ENCODE measurements at places on chromosomes 13 and 19. TPM values are rescaled to one million over a fixed set of nuclear protein-coding genes. Genes with fewer than 3 reads are reported as not detected.

The KLK11 gene
- not detected for total RNA-seq

The GRK1 gene
- total RNA-seq: under 0.01 TPM

The ZNF625 gene
- 29.3 TPM for total RNA-seq

The C19orf44 gene
- 3.3 TPM for total RNA-seq

The RFPL4AL1 gene
- total RNA-seq: not detected

The C13orf46 gene
- total RNA-seq: under 0.01 TPM

The ARL11 gene
- under 0.01 TPM for total RNA-seq

The SIGLEC5 gene
- total RNA-seq: under 0.01 TPM

The APOC4 gene
- total RNA-seq: not detected

The UPK1A gene
- not detected for total RNA-seq

The TLE6 gene
- 0.82 TPM for total RNA-seq

The ZNF211 gene
- total RNA-seq: 27.3 TPM

The ZNF575 gene
- total RNA-seq: 0.82 TPM

The SHANK1 gene
- total RNA-seq: 18.3 TPM

The PROZ gene
- total RNA-seq: not detected

The IGFL1 gene
- total RNA-seq: not detected

The CACNA1A gene
- total RNA-seq: 39.5 TPM

The KANK2 gene
- 7.3 TPM for total RNA-seq

- DNase-seq: no peak
These were observed 65.1 kb upstream of the UBAC2 start for GRCh38 chr13:99135591-99135990.

- no peak for DNase-seq
These were observed 2.4 kb downstream of the ELAVL3 start for GRCh38 chr19:11478167-11479089.

DNA sequence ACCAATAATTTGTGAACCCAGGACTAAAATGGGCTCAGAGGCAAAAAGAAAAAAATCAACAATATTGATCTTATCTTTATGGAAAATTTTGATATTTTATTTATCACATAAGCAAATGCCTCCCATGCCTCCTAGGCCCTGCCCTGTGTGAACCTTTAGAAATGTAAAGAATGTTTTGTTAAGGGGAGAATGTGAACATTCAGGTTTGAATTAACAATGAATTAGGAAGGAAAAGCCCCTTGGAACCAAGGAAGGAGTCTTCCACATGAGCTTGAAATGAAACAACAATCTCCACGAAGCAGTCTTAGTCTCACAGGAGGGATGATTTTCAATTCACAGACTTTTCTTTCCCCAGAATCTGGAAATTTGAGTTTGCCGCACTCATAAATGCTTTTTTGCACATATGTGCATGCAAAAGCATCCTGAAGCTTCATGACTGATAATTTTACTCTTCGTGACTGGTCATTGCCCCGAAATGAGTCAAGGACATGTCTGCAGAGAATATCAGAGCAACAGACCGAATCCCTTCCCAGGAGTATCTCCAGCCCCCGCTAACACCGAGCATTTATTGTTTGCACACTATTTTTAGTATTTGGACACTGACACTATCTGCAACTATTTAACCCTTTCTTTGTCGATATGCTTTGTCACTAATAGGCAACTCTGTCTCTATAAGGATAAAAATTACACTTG lies 135.2 kb downstream of the DCT start:
- DNase-seq: no peak

DNA sequence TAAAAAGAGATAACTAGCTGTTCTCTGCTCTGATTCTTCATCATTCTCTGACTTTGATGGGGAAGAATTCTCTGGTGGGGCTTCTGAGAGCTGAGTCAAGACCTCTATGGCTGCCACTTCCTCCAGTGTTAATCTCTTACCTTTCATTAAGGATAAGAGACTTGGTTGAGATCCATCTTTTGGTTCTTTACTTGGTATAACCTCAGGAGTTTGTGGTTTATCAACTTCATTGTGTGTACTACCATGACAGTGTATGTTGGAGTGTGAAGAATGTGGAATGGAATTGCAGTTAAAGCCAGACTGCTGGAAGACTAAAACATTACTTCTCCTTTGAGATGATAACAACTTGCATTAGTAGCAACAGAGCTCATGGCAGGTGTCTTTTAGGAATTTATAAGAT lies 222.0 kb downstream of the SLITRK5 start:
- DNase-seq: no peak

DNA sequence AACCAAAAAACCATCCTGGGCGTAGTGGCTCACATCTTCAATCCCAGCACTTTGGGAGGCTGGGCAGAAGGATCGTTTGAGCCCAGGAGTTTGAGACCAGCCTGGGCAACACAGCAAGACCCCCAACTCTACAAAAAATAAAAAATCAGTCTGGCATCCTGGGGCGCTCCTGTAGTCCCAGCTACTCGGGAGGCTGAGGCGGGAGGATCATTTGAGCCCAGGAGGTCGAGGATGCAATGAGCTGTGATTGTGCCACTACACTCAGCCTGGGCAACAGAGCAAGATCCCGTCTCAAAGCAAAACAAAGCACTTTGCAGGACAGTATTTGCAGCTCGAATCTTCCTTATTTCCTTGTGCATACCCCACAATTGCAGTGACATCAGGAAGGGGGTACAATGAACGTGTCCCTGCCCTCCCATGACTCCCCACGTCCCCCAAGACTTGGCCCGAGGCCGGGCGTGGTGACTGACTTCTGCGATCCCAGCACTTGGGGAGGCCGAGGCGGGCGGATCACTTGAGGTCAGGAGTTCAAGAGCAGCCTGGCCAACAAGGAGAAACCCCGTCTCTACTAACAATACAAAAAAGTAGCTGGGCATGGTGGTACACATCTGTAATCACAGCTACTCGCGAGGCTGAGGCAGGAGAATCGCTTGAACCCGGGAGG lies 870 bp downstream of the NDUFB7 start:
- no peak for DNase-seq

- DNase-seq: no peak
These were observed 248.1 kb downstream of the HS6ST3 start for GRCh38 chr13:96338030-96338429.

- DNase-seq: no peak
These were observed 8.2 kb downstream of the SLC25A30 start for GRCh38 chr13:45410001-45410400.

DNA sequence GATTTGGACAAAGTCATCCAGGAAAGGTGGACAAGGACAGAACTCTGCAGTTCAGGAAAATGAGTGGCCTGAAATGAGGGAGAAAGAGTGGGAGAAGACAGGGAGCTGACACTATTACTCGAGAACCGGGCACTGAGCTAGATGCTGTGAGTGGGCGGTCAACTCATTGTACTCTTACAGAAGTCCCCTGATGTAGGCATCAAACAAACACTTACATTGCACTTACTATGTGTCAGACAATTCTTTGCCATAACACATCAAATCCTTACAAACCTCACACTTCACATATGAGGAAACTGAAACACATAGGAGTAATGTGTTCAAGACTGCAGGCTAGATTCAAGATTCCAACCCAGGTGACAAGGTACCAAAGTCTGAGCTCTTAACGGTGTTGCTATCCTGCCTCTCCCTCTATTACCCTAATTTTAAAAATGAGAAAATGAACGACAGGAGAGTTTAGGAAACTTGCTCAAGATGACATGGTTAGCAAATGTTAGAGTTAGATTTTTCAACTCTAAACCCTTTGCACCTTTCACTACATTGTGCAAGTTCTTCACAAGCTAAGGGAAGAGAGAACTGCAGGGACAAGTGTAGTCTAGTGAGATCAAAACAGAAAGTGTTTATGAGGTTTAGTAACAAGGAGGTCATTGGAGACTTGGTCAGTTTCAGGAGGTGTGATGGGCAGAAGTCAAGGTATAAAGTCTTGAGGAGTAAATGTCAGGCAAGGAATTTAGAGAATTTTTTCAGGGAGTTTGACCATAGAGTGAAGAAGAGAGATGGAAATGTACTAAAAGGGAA lies 4.9 kb upstream of the MEDAG start:
- DNase-seq: no peak

GRCh38 chr19:29104605-29105241 lies 108.2 kb downstream of the UQCRFS1 start:
- DNase-seq: no peak

DNA sequence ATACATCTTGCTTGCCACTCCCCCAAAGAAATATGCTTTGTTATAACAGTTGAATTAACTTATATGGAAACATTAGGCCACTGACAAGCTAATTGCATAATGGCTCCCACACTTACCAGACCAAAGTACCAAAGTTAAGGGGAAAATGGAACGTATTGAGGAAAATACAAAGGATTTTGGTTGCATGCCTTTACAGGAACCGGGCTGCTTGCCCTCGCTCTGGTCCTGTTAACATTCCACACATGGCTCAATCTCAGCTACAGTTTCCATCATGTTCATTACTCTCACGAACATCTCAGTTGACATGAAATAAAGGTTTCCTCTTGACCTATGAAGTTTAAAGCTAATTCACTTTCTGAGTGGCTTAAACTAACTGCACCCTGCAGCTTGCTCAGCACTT lies 220.7 kb upstream of the RXFP2 start:
- no peak for DNase-seq

- DNase-seq: no peak
These were observed 480.7 kb downstream of the LMO7 start for GRCh38 chr13:76116751-76117360.

GRCh38 chr13:41955605-41956004 lies 5.3 kb downstream of the VWA8 start:
- DNase-seq: no peak

- DNase-seq: no peak
These were observed 63.6 kb downstream of the RGCC start for GRCh38 chr13:41520660-41521630.

DNA sequence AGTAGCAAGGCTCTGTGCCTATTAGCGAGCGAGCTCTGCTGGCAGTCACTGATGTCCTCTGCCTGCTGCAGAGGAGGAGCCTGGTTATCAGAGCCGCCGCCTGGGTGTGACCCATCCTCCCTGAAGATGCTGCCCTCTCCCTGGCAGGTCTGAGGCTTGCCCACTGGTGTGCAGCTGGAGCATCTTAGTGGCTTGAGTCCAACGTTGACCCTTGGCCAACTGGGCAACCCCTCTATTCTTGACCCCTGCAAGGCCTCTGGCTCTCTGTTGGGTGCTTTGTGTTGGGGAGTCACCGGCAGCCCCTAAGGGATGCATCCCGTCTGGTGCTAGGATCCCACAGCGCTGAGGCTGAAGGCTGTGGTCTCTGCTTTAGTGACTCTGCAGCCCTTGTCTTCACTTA lies 277.9 kb upstream of the SOX1 start:
- no peak for DNase-seq

- DNase-seq: no peak
These were observed 15.3 kb downstream of the RFXAP start for GRCh38 chr13:36834299-36834698.

DNA sequence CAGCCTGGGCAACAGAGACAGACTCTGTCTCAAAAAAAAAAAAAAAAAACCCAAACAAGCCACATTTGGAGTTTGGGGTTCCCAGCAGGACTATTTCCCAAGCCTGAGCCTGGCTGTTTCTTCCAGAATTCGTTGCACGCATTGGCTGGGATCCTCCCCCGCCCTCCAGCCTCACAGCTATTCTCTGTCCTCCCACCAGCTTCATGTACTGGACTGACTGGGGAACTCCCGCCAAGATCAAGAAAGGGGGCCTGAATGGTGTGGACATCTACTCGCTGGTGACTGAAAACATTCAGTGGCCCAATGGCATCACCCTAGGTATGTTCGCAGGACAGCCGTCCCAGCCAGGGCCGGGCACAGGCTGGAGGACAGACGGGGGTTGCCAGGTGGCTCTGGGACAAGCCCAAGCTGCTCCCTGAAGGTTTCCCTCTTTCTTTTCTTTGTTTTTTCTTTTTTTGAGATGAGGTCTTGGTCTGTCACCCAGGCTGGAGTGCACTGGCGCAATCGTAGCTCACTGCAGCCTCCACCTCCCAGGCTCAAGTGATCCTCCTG lies 26.7 kb downstream of the LDLR start:
- DNase-seq: no peak

- no peak for DNase-seq
These were observed 5.9 kb downstream of the LAMP1 start for GRCh38 chr13:113302986-113303385.

- no peak for DNase-seq
These were observed 10.5 kb downstream of the TNFRSF19 start for GRCh38 chr13:23580684-23581060.

GRCh38 chr19:13165162-13165997 lies 15.2 kb downstream of the IER2 start:
- no peak for DNase-seq

DNA sequence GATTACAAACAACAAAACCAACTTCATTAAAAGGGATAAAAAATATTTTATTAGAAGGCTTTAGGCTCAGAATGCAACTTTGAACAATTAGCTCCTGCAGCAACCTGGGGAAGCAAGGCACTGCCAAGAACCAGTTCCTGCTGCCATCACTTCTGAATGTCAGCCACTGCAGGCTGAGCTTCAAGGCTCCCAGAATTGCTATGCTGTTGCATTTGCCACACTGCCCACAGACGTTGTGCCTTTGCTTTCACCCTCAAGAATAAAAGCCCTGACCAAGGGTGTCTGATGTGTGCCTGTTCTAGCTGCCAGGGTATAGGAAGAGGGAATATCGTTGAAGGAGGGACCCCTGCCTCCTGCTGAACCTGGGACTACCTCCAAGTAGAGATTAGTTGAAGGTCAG lies 238.4 kb downstream of the ITGBL1 start:
- no peak for DNase-seq

- DNase-seq: no peak
These were observed 5.7 kb upstream of the RFX2 start for GRCh38 chr19:6115992-6116391.

- no peak for DNase-seq
These were observed 10.7 kb upstream of the TMEM255B start for GRCh38 chr13:113748101-113748861.

DNA sequence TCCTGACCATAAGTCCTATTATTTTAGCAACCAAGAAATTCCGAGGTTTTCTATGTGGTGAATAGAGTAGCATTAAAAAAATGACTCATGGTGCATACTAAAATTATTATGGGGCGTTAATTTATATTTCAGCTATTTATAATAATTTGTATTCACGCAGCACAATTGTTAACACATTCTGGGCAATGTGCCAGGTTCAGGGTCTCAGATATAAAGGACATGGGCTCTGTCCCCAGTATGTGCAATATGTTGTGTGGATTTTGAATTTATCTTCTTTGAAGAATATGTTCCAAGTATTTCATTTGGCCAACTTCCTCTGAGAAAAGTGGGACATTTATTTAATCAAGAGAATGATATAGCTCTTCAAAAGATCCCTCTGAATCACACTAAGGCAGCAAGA lies 1434.7 kb upstream of the PRR20A start:
- no peak for DNase-seq

GRCh38 chr13:29733147-29733611 lies 117.2 kb downstream of the UBL3 start:
- DNase-seq: no peak

- no peak for DNase-seq
These were observed 21.2 kb upstream of the RBM26 start for GRCh38 chr13:79427265-79427664.

- DNase-seq: no peak
These were observed 33.0 kb downstream of the ACTL9 start for GRCh38 chr19:8665468-8666213.

- no peak for DNase-seq
These were observed 2.7 kb upstream of the RASAL3 start for GRCh38 chr19:15466851-15467733.

- DNase-seq: no peak
These were observed 164.7 kb downstream of the MTUS2 start for GRCh38 chr13:28984825-28985224.

Measured in frontal cortex (tissue), 4 donors.